Fibroblast of villous mesenchyme (primary cell): ENCODE measurements at places on chromosomes 3 and 15. TPM values are rescaled to one million over a fixed set of nuclear protein-coding genes. Genes with fewer than 3 reads are reported as not detected.

DNA sequence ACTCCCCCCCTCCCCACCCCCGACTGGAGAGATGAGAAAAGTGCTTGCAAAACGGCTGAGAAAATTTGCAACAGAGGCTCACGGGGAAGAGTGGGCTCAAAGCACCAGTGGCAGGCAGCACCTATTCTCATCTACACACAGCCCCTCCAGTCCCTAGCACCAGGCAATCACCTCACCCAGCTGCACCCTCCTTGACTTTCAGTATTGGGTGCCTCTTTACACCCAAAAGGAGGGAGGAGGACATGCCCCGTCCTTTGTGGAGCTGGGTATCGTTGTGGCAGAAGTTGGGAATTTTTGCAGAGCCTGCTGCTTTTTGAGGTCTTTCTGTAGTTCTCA is 182.8 kb upstream of the TOPAZ1 start:
- no peak for DNase-seq

- DNase-seq: peak; percentile 53
Measured at GRCh38 chr3:140863580-140864009, 78.0 kb upstream of the SLC25A36 start.

- DNase-seq: peak; percentile 77
Measured at GRCh38 chr3:157248590-157249422, 88.9 kb upstream of the CCNL1 start.

DNA sequence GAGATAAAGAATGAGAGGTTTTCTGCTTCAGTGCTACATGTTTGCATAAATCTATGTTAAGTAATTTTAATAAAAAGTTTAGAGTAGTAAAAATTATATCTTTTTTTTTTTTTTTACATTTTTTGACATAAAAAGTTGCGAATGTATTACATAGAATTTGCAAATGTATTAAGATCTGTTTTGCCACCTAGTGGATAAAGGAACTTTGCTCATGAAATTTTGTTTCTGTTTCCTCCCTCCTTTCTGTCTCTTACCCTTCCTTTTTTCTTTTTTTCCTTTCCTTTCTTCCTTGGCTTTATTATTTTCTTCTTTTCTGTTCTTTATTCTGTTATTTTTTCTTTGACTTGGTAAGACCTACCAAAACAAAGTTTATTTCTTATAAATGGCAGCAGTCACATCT is 58.5 kb upstream of the UTS2B start:
- DNase-seq: no peak

The MRAS gene
- total RNA-seq: 46.4 and 53.5 TPM in 2 replicates

The PRR20G gene
- total RNA-seq: not detected in 2 replicates

- no peak for DNase-seq
Measured at GRCh38 chr3:113897373-113897777, 50.4 kb upstream of the ZDHHC23 start.

DNA sequence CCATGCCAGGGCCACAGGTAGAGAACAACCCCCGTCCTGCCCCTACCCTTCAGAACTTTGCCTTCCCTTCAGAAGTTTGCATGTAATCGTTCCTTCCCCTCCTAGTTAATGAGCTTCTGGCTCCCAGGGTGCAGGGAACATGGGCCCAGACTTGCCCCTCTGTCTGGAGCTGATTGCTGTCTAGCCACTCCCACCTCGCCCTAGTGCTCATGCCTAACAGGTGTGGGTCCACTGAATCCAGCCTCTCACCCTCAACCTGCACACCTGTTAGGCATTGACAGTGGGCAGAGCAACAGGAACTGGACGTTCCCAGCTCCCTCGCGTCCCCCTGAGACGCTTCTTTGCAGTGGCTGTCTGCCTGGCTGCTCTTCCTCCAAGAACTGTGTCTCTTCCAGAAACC is 40.3 kb downstream of the WNT5A start:
- no peak for DNase-seq

DNA sequence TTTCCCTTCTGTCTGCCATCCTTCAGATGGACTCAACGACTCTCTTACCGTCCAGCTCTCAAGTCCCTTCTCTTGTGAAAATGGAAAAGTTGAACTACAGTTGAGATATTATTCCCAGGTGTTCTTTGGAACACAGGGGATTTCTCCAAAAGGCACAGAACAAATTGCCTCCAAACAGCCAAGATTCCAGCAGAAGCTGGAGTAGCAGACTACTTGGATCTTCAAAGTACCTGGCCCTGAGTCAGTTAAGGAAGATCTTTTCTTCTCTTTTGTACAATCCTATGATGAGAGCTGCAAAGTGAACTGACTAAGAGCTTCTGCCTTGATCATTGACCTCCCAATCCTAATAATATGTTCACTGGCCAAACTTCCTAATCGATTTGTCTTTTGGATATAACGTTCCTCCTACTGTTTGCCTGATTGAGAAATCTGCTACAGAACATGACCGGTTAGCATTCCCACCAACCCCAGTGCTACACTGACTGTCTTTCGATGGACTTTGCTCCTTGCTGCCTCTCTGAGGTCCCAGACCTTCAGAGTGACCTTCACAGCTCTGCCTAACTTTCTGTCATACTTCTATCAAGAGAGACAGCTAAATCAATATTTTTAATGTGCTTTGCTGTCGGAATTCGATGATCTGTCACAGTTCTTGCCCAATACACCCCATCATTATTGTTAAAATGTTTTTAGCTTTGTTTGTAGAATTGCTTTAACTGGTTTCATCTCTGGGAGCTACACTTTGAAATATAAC is 21.9 kb downstream of the PAQR9 start:
- no peak for DNase-seq

DNA sequence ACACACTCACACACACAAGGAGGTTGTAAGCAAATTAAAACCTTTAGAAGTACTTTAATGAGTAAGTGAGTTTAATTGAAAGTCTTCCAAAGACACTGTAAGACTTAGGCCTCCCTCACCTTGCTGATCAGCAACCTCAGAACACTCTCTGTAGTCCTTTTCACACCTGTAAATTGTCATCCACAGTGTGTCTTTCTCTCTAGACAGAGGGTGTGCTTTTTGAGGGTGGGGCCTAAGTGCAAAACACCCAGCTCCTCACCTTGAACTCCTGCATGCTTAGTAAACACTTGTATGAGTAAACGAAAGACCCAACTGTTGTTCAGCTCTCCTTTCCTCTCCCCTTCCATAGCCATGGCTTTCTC is 183.2 kb upstream of the IL12A start:
- no peak for DNase-seq

The DALRD3 gene
- 40.6 and 43.2 TPM in 2 replicates for total RNA-seq

DNA sequence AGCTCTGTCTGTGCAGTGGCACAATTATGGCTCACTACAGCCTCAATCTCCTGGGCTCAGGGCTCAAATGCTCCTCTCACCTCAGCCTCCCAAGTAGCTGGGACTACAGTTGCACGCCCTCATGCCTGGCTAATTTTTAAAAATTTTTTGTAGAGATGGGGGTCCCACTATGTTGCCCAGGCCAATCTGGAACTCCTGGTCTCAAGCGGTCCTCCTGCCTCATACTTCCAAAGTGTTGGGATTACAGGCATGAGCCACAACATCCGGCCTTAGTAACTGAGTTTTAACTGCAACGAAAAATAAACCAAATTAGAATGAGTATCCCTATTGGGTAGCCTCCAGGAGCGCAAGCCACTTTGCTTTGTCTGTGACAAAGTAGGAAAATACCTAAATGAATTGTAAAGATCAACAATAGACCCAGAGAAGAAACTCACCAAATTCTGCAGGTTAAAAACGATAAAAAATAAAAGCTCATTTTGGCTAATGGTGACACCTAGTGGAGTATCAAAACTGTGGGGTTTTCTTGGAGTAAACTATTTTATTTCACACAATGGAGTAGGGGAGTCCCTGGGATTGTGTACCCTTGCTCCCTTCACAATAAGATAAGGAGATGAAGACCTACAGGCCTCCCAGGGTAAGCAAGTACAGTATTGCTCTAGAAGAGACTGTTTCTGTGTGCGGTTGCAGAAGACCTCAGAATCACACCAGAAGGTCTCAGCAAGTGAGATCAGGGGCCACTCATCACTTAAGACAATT is 21.0 kb upstream of the CA12 start:
- peak; percentile 48 for DNase-seq

- no peak for DNase-seq
Measured at GRCh38 chr3:119550192-119550910, 9.1 kb downstream of the CD80 start.

The FLNB gene
- 325 and 369 TPM in 2 replicates for total RNA-seq

DNA sequence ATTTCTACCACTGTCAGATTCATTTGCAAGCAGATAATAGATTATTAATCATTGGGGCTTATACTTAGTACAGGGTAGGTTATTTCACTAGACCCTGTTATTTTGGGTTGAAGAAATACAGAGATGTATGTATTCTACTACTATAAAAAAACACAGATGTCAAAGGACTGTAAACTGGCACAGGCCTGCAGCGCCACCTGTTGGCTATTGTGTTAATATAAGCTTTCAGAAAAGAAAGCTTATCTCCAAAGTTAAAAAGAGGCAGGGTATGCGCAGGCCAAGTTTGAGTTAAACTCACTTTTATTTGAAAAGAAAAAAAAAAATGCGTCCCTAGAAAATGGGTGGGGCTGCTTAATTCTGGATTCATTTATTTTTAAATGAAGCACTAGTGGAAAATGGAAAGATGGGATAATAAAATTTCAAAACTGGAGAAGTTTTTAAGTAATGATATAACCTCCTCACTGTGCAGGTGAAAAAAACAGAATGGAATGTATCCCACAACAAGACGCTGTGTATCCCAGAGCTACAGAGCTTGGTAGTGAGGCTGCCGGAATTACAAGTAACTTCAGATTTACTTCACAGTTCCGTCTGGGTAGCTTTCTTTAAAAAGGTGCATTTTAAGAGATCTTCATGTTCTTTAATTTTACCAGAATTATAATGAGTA is 407.2 kb upstream of the TGFBR2 start:
- peak; percentile 69 for DNase-seq

DNA sequence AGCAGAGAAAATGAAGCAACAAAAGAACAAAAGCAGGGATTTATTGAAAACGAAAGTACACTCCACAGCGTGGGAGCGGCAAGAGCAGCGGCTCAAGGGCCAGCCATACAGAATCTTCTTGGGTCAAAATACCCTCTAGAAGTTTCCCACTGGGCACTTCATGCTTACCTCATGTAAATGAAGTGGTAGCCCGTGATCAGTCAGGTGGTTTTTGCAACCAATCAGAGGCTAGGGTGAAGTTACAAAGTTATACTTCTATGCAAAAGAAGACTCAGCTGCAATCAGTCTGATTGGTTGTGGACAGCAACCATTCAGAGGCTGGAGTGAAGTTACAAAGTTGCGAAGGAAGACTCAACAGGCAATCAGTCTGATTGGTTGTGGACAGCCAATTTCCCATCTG is 37.8 kb upstream of the TRH start:
- DNase-seq: peak; percentile 86

DNA sequence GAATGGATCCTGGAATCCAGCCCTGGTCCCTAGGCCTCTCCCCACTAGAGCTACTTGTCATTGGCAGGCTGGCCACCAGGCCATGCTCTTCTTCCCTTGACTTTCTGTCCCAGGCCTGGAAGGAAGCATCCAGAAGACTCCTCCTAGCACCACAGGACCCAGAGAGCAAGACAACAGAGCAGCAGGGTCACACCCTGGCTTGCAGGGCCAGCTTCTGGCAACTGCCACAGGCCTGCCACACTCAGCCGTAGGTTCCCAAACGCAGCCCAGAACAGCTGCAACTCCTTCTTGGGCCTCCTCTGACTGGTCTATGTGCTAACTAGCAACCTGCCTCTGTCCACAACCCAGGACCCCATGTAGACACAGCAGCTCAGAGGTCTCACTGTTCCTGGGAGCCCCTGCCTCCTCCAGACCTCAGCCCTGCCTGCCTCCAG is 36.8 kb upstream of the RPL32 start:
- no peak for DNase-seq
